ENCODE measurements at places on chromosomes 5 and 9. TPM values are rescaled to one million over a fixed set of nuclear protein-coding genes. Genes with fewer than 3 reads are reported as not detected.

Gene TMOD1
- 0.47 TPM for total RNA-seq

DNA sequence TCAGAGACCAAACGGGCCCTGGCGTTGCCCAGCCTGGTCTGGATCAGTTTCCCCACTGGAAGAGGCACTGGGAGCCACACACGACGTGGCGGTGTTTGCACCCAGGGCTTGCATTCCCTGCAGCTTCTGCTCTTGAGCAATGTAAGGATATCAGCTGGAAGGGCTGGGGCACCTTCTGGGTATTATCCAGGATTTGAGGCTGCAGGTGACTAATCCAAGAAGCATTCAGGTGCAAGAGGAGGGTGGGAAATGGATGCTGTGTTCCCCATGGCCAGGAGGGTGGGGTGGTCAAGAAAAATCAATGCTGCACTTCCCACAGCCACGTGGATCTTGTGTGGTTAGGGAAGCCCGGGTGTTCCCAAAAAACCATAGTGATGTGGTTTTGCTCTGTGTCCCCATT is 430.9 kb downstream of the IRX2 start:
- DNase-seq, result no peak

DNA sequence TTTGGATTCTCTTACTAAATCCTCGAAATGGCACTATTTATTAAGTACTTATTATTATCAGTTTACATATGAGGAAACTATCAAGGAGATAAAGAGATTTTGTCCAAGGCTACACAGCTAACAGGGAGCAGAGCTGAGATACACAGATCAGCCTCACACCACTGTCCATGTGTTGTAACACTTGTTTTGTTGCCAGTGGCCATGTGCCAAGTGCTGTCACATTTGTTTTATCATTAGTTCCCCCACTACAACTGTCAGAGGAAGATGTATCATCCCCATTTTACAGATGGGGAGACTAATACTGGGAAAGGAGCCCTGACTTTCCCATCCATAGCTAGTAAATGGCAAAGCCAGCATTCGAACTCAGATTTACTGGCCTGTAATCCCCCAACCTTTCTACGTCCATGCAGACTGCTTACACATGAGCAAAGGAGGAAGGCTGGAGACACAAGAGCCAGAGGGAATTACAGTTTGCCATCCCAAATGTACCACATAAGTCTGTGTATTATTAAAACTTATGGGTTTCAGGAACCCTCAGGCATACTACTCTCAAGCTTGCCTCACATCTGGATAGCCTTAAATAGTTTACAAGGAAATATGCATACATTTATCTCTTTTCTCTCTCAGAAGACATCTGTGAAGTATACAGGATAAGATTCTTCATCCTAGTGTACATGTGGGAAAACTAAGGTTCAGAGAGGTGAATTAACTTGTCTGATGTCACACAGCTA is 25.1 kb downstream of the PAPPA start:
- no peak for DNase-seq

DNA sequence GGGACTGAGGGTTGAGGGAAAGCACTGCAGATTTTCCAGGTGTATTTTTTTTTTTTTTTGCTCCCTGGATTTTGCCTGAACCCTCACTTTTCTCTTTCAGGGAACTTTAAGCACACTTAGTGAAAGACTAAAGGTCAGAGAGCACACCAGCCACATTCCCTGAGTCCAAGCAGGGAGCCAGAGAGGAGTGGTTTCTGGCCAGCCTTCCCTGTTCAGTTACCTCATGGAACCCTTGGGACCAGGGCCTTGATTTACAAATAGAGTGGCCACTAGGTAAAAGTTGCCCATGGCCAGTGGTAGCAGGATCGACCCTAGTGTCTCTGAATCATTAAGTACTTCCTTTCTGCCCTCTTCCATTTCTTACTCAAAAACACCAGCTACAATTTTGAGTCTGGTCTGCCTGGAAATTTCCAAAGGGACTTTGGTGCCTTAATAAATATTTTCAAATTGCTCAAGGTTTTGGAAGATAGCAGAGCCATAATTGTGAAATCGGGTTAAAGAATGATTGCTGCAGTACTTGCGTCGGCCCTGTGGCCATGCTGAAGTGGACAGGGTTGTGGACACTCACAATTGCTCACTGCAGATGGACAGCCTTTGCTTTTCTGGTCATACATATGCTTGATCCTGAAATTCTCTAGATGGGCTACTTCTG is 14.5 kb downstream of the PALM2AKAP2 start:
- DNase-seq, result no peak

DNA sequence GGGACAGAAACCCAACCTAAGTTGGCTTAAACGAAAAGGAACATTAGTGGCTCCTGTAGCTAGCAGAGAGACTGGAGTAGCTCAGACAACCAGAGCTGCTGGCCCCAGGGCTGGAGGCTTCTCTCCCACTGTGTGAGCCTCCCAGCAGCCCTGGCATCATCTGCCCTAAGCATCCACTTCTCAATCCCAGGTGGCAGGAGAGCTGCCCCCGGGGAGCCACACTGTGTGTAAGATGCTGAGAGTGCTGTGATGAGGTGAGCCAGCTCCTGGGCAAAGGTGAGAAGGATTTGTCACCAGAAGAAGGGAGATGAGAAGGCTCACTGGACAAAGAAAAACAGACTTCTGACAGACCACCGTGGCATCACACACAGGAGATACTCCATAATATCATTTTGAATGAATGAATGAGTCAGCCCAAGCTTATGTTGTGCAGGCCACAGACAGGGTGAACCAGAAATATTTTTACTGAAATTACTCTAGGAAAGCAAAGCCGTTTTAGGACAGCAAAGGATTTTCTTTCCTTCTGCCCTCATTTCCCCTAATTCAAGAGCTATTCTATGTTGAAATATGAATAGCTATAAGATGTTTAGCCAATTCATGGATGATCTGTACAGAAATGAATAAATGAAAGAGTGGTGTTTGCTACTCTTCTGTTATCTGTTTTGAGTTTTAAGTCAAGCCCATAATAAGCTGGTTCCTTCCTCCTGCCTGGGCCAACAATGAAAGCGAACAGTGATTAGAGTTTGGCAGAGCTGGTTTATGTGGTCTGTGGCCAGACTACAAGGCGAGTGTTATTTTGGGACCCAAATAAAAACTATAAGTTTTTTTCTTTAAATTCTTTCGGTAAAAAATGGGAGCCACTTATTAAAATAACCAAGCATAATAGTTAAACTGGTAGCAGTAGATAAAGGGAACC is 57.4 kb upstream of the ECM2 start:
- DNase-seq, result no peak

DNA sequence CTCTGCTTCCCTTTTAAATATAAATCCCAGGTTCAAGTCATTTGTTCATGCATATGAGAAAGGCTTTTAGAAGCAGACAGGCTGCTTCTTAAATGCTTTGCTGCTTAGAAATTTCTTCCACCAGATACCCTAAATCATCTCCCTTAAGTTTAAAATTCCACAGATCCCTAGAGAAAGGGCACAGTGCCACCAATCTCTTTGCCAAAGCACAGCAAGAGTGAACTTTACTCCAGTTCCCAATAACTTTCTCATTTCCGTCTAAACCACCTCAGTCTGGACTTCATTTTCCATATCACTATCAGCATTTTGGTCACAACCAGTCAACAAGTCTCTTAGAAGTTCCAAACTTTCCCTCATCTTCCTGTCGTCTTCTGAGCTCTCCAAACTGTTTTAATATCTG is 679.8 kb upstream of the FTMT start:
- DNase-seq, result no peak

Data from hepatocyte (in vitro differentiated cells).